ENCODE measurements at places on chromosomes 4 and X. TPM values are rescaled to one million over a fixed set of nuclear protein-coding genes. Genes with fewer than 3 reads are reported as not detected.
A peak's percentile ranks its signal among the peaks of the same experiment; 100 is the strongest.

DNA sequence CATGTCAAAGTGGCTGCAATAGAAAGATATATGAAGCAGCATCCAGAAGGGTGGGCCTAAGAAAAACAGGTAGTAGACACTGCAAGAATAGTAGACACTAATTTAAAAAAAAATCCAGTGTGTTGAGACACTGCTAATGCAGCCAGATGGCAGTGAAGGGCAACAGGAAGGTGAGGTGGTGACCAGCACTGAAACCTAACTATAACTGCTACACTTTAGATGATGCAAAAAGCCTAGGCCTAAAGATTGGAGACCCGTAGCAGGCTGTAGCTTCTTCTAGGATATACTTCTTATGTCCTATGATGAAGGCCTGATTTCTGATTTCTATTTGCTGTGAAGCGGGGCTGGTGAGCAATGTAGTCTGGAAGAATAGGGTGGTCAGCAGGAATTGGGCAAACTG, 38.7 kb upstream of the SH3KBP1 start:
- no peak for DNase-seq

- no peak for DNase-seq
Measured at GRCh38 chr4:26812049-26812714, 48.5 kb upstream of the STIM2 start.

GRCh38 chr4:99722006-99722405, 64.4 kb upstream of the C4orf54 start:
- no peak for DNase-seq

DNA sequence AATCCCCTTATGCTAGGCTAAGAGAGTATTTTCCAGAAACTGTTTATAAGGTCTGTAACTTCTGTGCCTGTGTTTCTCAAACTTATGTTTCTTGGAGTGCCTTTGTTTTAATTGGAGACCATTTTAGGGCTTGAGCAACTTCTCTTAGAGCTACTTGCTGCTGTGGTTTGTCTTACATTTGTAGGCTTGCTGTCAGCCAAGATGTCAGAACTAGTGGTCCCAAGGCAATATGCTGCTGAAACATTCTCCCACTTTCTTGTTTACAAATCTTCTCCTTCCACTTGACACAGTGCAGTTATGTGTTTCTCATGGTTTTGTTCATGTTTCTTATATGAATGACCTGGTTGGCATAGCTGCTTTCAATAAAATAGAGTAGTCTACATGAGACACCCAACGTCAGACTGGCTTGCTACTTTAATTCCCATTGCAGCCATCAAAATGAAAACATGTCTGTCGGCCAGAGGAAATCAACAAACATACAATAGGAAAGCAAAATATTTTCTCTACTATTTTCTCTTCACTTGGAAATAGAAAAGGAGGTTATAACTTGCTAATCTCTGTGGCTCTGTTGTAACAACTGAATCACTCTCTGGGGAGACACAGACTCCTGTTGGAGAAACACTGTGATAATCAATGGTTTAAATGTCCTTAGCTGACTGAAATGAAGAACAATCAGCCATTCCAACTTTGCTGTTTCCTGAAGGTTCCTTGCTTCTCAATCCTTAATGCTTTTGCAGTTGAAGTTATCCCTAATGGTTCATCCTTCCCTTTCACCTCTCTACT, 426.4 kb downstream of the PDGFC start:
- DNase-seq = no peak

- no peak for DNase-seq
Measured at GRCh38 chr4:122674371-122674770, 53.5 kb upstream of the IL21 start.

GRCh38 chrX:96685210-96686099, 813 bp downstream of the DIAPH2 start:
- peak; percentile 7 for DNase-seq

GRCh38 chrX:45584717-45585116, 384.0 kb upstream of the DIPK2B start:
- DNase-seq = no peak

DNA sequence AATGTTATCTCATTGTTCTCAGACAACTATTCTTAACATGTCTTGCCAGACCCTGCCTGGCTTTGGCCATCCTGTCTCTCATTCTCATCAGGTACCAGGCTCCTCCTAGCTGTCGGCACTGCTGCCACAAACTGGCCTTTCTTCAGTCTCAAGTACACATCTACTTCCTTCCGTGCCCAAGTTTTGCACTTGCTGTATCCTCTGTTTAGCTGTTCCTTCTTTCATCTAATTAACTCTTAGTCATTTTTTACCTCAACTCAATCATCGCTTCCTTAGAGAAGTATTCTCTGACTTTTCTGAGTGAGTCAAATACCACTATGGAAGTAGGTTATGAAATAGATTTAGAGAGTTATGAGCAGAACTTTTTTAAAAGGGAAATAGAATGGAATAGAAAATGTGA, 19.7 kb downstream of the CXCL3 start:
- DNase-seq = no peak

DNA sequence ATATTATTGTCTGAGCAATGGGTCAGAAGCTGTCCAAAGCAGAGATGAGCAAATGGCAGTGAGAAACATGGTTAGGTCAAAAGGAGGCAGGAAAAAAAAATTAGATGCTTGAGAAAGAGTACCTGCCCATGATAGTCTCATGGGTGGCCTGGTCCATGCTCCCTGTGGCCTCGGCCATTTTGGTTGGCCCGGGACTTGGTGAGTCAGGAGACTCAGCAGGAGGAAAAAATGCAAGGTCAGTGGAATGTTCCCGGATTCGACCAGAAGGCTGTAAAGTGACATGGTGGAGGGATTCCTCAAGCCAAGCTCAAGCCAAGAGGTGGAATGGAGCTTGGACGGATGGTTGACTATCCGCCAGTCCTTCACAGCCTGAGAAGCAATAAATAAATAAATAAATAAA, 236.7 kb downstream of the ASMT start:
- no peak for DNase-seq

DNA sequence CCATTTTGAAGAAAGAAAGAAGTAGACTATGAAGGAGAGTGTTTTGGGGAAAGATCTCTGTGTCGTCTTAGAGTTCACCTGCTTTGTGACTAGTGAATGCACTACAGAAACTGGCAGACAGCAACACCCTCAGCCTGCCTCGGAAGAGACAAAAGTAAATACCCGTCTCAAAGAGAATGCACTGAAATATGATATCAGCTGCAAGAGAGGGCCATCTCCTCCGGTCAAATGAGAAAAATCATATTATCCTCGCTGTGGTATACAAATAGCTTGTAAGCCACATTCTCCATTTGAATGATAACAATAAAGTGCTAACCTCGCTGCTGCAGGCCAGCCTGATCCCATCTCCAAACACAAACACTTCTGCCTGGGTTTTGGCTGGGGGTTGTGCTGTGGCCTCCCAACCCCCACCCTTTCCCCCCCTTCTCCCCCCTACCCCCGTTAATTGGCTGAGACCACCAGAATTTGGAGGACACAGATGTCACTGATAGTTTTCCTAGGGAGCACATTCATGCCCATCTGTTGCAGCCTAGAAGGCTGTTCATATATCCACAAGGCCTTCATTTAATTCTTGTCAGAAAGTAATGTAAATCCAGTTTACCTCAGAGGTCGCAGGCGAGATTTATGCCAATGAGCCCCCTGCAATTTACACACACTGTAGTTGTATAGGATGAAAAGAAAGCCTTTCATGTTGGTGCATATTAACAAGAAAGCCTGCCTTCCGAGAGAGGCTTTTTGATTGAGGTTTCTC, 46.3 kb downstream of the ALPK1 start:
- DNase-seq = no peak

GRCh38 chr4:87093443-87094123, 126.8 kb downstream of the KLHL8 start:
- DNase-seq = peak; percentile 33

- DNase-seq = no peak
Measured at GRCh38 chrX:113330416-113330815, 489.8 kb upstream of the AMOT start.

DNA sequence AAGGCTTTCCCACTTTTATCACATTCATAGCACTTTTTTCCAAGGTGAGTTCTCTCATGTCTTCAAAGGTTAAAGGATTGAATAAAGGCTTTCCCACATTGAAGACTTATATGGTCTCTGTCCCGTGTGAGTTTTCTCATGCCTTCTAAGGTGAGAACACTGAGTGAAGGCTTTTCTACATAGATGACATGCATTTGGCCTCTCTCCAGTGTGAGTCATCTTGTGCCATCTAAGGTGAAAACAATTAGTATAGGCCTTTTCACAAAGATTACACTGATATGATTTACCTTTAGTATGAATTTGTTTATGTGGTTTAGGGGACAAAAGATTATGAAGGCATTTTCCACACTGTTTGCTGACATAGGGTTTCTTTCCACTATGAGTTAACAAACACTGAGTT, 21.2 kb downstream of the USP17L30 start:
- no peak for DNase-seq

DNA sequence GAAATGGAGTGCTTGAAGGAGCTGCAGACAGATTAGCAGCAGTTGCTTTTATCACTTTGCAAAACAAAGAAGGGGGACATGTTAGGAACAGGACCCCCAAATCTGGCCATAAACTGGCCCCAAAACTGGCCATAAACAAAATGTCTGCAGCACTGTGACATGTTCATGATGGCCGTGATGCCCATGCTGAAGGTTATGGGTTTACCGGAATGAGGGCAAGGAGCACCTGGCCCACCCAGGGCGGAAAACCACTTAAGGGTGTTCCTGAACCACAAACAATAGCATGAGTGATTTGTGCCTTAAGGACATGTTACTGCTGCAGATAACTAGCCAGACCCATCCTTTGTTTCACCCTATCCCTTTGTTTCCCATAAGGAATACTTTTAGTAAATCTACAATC, 79.6 kb upstream of the GC start:
- DNase-seq = no peak

- peak; percentile 25 for DNase-seq
Measured at GRCh38 chr4:84050015-84050414, 449.1 kb downstream of the NKX6-1 start.

DNA sequence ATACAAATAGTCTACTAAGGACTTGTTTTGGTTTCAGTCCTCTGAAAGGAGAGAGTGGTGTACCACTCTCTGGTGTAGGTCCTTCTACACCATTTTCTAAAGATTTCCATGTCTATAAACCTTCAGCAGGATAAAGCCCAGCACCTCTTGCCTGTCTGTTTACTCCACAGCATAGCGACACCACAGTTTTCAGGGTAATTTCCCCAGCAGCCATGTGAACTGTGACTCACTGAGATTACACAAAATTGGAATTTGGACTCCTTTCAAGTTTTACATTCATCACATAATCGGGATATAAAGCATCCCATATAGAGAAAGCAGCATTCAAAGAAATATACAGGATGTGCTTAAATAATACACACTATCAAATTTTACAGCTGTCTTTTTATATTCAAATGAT, 229.6 kb downstream of the PRDM5 start:
- no peak for DNase-seq

- DNase-seq = no peak
Measured at GRCh38 chr4:114304567-114304966, 294.0 kb upstream of the UGT8 start.

GRCh38 chr4:2093265-2093664, 34.1 kb downstream of the NAT8L start:
- no peak for DNase-seq

GRCh38 chr4:1512051-1512737, 106.0 kb upstream of the NKX1-1 start:
- no peak for DNase-seq

DNA sequence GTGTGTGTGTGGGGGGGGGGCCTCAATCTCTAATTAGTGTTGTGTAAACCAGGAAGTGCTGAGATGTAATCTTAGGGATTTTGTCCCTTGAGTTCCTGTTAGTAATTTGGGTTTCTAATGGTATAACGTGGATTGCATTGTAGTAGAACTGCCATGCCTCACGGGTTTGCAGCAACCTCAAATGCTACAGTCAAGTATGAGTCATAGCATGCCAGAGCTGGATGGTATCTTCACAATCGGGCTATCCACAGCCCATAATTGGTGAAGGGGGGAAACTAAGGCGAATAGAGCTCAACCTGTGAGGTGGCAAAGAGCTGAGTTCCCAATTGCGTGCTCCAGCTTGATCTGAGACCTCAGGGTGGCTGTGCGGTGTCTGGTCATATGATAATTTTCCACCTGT, 2.2 kb upstream of the FMR1NB start:
- no peak for DNase-seq

DNA sequence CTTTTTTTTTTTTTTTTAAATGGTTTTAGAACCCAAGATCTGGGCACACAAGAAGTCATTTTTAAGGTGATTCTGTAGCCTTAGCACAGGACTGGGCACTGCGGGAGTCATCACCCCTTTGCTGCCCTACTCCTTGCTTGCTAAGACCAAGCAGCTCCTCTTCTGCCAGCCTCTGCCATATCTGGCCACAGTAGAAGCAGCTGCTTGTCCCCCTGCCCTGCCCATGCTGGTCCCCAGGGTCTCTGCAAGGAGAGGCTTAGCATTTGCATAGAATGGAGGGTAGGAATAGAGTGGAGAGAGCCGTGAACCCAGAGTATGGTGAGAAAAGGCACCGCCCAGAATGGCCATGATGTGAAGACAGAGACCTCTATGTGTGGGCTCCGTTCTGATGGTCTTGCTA, 109.3 kb downstream of the ADRA2C start:
- no peak for DNase-seq

- DNase-seq = no peak
Measured at GRCh38 chrX:14030174-14030530, 460 bp upstream of the GEMIN8 start.

GRCh38 chr4:144564358-144564757, 81.6 kb upstream of the HHIP start:
- DNase-seq = no peak

DNA sequence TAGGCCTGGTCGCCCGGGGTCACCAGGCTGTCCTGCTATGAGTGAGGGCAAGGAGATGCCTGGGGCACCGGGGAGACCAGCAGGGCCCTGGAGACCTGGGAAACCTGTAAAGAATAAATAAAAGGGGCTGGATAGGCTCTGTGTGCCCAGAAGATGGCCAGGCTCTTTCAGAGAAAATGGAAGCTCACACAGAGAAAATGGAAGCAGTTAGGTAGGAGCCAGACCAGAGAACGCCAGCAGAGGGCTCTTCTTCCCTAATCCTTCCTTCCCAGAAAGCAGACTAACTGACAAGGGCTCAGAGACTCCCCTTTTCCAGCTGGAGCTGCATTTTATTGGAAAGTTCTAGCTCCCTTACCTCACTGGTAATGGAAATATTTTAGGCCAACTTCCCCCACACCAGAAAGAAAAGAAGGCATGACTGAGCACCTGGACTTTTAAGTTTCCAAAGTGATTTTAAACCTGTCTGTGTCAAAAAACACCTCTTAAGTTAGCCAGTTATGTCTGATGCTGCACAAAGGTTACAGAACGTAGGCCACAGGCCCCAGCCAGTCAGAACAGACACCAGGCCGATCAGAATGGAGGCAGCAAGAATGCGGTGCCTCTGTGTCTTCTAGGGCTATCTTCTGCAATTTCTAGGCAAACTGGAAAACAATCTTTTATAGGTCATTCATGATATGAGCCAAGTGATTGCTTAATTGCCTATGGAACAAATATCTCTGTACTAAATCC, 74.0 kb downstream of the ATG4A start:
- DNase-seq = peak; percentile 27

- DNase-seq = no peak
Measured at GRCh38 chr4:97828646-97829045, 314.6 kb downstream of the STPG2 start.

ADAMTS3 gene
- total RNA-seq = 5.3 TPM

BOD1L1 gene
- total RNA-seq = 38.8 TPM

NLGN3 gene
- 0.46 TPM for total RNA-seq

FATE1 gene
- not detected for total RNA-seq

TMSB15B gene
- 0.78 TPM for total RNA-seq

SLC25A43 gene
- 8.2 TPM for total RNA-seq

RBMXL3 gene
- total RNA-seq = not detected

TLR3 gene
- 11.5 TPM for total RNA-seq

KCND1 gene
- total RNA-seq = 0.54 TPM

GPR34 gene
- total RNA-seq = 8.9 TPM

PNPLA4 gene
- 19.7 TPM for total RNA-seq

GPC3 gene
- total RNA-seq = 28.2 TPM

CNOT6L gene
- total RNA-seq = 35.1 TPM
